ENCODE measurements at places on chromosomes 3 and 15.

GRCh38 chr3:38960953-38961622 lies 90.7 kb downstream of the SCN11A start:
- DNase-seq, result peak; percentile 8

DNA sequence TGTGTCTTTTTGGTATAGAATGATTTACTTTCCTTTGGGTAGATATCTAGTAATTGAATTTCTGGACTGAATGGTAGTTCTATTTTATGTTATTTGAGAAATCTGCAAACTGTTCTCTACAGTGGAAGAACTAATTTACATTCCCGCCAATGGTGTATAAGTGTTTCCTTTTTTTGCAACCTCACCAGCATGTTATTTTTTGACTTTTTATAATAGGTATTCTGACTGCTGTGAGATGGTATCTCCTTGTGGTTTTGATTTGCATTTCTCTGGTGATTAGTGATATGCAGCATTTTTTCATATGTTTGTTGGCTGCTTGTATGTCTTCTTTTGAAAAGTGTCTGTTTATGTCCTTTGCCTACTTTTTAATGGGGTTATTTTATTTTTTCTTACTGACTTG lies 607.2 kb downstream of the OTOL1 start:
- DNase-seq, result no peak

GRCh38 chr15:26571346-26571745 lies 201.5 kb downstream of the GABRB3 start:
- DNase-seq, result no peak

DNA sequence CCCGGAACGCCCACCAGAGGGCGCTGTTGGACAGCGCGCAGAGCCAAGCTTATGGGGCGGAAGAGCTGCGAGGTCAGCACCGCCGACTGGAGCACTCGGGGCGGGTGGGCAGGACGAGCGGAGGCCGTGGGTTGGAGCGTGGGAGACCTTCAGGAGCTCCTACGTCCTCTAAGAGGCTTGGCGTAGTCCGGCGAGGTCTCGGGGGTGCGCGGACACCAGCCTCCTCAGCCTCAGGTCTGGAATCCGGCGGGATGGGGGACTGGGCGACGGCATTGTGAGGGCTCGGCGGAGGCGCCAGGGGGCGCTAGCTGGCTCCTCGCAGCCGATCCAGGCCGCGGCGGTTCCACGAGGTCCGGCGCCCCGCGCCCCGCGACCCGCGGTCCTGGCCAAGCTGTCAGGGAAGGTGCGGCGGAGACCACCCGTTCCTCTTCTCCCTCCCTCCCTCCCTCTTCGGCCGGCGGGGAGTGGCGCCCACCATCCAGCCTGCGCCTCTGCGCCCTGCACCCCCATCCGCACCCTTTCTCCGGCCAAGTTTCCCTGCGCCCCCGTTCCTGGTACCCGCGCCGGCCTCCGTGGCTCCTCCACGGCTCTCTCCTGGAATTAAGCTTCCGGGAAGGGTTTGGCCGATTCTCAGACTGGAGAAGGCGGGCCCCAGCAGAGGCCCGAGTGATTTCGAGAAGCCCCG lies 24.3 kb upstream of the POLG start:
- DNase-seq, result peak; percentile 40

GRCh38 chr15:40958723-40959122 lies 5.5 kb downstream of the CHAC1 start:
- DNase-seq, result no peak

DNA sequence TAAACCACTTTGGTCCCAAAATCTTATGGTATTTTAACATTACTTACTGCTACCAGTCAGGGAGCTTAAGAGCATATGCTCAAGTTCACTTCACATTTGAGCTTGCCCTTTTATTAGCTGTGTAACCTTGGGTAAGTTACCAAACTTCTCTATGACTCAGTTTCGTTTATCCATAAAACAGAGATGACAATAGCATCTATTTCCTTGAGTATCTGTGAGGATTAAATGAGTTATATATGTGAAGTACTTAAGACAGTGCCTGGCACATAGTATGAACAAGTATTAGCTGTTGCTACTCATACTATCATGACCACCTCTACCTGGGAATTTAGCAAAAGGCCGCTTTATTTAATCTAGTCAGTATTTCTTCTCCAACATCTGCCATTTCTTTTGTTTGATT lies 5.9 kb downstream of the ATOSA start:
- DNase-seq, result no peak

- no peak for DNase-seq
Observed at GRCh38 chr15:23074684-23075083, 35.3 kb upstream of the TUBGCP5 start.

- DNase-seq, result no peak
Observed at GRCh38 chr3:108145578-108145977, 54.7 kb upstream of the CD47 start.

- DNase-seq, result peak; percentile 63
Observed at GRCh38 chr3:143847787-143848631, at the start of gene SLC9A9. Gene SLC9A9 (minus strand): TSS chr3:143848468. CDS start chr3:143848322, 146 bp downstream.

- peak; percentile 21 for DNase-seq
Observed at GRCh38 chr15:51335538-51336410, 2.6 kb downstream of the CYP19A1 start.

GRCh38 chr3:64011685-64012084 lies 11.6 kb downstream of the PSMD6 start:
- DNase-seq, result no peak

- no peak for DNase-seq
Observed at GRCh38 chr3:184145111-184145524, 10.0 kb downstream of the EIF2B5 start.

DNA sequence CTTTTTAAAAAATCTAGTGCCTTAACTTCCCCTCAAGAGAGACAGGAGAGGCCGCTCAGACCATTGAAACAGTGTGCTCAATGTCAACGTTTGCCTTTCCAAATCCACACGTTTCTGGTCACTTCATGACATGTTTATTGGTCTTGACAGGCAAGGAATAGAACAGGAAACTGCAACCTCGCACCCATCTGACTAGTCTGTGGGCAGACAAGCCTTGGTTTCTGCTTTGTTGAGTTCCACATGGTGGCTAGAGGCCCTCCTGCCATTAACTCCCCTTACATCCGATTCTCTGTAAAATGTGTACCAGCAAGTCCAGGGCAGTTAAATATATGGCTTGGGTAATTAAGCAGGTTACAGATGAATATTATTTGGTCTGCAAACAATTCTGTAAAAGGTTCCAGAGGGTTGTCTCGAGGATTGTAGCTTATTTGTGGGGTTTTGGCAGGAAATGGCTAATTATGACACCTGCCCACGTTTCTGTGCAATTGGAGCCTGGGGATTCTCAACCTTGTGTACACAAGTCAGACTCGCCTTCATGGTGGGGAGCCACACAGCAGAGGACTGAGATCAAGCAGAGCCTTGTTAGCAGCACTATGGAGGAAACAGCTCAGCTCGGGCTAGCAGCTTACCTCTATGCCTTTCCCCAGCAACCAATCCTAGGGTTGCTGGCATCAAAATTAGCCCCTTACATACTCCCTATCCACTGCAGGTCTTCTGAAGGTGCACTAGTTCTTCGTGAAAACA lies 317.5 kb upstream of the IGF1R start:
- DNase-seq, result no peak

- DNase-seq, result no peak
Observed at GRCh38 chr15:55820043-55820442, 77.1 kb upstream of the PRTG start.

- DNase-seq, result no peak
Observed at GRCh38 chr3:158057666-158058065, 48.6 kb downstream of the SHOX2 start.

DNA sequence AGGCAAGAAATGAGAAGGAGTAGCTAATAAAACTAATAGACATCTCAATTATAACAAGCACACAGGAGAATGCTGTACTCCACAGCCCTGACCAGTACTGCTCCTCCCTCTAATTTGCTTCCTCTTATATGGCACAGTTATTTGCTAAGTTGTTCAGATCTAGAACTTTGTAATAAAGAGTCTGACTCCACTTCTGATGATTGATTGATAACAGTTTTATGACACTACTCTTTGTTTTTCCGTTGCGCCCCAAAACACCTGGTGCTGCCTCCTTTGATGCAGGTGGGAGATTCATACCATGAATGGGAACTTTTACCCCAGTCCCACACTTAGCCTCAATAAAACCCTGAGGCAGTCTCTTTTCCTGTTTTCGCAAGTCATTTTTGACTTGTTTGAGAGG lies 777.7 kb downstream of the GBE1 start:
- DNase-seq, result no peak

DNA sequence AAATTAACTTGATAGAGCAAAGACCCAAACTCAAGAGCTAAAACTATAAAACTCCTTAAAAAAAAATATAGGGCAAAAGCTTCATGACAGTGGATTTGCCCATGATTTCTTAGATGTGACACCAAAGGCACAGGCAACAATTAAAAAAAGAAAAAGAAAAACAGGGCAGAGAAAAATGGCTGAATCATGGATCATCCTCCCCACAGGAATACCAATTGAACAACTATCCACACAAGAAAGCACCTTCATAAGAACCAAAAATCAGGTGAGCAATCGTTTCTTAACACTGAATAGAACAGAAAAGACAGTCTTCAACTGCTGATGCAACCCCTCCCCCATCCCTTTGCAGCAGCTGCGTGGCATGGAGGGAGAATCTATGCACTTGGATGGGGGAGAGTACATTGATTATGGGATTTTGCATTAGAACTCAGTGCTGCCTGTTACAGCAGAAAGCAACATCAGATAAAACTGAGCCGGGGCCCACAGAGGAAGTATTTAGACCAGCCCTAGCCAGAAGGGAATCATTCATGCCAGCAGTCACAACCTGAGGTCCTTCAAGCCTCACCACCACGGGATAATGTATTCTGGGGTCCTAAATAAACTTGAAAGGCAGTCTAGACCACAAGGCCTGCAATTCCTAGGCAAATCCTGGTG lies 15.7 kb downstream of the C3orf33 start:
- no peak for DNase-seq

DNA sequence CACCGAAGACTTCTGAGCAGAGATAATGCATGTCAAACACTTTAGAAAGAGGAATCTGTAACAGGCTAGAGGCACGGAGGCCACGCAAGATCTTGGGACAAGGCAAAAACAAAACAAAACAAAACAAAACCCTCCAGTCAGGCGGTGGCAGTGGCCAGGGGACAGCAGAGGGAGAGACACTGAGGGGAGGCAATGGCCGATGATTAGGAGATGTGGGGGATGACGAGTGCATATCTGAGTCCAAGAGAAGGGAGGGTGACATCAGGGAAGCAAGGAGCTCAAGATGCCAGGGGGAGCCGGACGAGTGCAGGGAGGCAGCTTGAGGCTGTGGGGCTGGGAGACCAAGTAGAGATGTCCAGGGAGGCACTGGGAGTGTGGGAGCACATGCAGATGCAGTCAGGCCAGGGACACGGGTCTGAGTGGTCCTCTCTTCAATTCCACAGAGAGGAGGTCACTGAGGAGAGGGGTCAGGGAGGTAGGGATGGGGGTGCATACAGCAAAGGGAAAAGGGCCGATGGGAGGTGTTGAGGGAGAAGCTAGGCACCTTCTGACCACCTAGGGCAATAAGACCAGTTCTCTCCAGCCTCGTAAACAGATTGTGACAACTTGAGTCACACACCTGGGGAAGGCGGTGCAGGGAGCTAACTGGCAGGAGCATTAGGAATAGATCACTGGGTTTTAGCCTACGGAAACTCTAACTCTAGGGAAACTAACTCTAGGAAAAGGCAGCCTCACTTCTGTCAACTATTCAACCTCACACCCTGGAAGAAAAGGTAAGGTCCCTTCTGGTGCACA lies 29.6 kb downstream of the SLCO2A1 start:
- no peak for DNase-seq

- DNase-seq, result peak; percentile 97
Observed at GRCh38 chr3:46110701-46111493, 83.6 kb upstream of the XCR1 start.

GRCh38 chr3:5638550-5638949 lies 451.0 kb downstream of the EDEM1 start:
- DNase-seq, result no peak

GRCh38 chr3:116473602-116474001 lies 28.3 kb upstream of the LSAMP start:
- DNase-seq, result no peak

- DNase-seq, result no peak
Observed at GRCh38 chr15:88543065-88543776, 3.3 kb downstream of the DET1 start.

- DNase-seq, result no peak
Observed at GRCh38 chr3:123489400-123490004, 40.6 kb upstream of the ADCY5 start.

- DNase-seq, result no peak
Observed at GRCh38 chr15:51390966-51391422, 49.5 kb downstream of the GLDN start.

- DNase-seq, result no peak
Observed at GRCh38 chr3:162398554-162398953, 901.9 kb downstream of the OTOL1 start.

DNA sequence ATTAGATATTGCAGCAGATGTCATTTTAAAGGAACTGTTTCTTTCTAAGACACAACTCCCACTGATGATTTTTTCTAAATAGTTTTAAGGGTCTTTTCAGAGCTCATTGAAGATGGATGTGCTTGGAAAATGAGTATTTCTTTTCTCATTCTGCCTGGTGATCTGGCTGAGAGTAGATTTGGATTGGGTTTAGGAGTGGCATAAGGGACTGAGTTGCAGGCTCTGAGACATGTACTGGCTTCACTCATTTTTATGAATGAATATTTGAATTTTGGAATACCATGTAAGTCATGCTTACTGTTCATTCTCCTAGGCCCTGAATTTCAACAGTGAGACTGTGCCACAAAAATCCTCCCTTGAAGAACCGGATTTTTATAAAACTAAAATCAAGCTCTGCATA lies 6.5 kb downstream of the IL12A start:
- no peak for DNase-seq

- no peak for DNase-seq
Observed at GRCh38 chr3:56357266-56357665, 111.0 kb downstream of the ERC2 start.

DNA sequence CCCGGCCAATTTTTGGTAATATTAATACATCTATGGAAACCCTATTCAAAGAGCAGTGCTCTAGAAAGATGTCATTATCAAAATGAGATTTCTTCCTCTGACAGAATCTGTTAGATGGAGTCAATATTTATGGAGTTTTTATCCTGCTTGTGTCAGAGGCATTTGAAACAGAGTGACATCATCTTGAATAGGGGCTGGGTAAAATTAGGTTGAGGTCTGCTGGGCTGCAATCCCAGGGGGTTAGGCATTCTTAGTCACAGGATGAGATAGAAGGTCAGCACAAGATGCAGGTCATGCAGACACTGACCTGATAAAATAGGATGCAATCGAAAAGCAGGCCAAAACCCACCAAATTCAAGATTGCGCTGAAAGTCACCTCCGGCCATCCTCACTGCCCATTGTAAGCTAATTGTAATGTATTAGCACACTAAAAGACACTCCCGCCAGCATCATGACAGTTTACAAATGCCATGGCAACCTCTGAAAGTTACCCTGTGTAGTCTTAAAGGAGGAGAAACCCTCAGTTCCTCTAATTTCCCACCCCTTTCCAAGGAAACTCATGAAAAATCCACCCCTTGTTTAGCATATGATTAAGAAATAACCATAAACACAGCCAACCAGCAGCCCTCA lies 27.3 kb upstream of the CCDC50 start:
- DNase-seq, result no peak

GRCh38 chr15:63481105-63481810 lies 23.1 kb upstream of the USP3 start:
- DNase-seq, result peak; percentile 83

Measured in GM12878 (cell line).